NCI-H2107 (cell line): ENCODE measurements at places on chromosomes 4 and X.

DNA sequence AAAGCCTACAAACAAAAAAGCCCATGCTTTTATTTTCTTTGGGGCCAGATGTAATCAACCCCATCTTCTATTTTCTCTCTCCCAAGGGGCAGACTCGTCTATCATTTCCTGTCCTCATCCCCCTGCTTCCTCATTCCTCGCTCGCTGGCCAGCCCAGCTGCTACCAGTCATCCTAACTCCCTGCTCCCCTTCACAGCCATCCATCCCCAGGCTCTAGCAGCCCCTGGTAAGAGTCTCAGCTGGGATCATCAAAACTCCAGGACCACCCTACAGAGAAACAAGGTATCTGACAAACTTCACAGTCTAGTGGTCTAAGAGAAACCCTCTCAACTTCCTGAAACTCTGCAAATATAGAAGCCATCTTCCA lies 23.6 kb downstream of the SH3KBP1 start:
- no peak for DNase-seq

DNA sequence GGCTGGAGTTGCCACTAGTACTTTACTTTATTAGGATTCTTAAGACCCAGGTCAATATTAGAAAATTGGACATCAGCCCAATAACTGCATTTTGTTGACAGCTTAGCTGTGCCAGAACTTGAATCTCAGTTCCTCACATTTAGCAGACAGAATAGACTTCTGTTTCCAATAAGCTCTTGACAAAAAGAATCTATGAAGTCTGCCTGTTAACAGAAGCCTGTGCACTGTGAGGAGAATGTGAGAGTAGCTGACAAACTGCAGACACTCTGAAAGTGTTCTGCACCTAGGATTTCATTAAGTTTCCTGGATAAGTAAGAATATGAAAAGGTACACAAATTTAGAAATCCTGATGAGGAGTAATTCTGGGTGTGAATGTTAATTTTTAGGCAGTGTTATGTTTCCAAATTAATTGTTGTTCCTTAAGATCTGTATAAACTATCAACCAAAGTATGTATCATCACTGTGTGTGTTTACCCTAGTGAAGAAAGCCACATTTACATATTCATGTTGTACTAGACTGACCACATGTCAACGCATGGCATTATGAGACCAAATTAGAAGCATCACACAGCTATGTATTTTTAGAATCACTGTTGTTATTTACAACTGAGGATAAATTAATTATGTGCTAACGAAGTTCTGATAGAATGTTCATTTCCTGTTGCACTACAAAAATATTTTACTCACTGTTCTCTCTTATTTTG lies 756.4 kb upstream of the IGFBP7 start:
- no peak for DNase-seq

- DNase-seq, result no peak
These were observed 20.9 kb upstream of the MTM1 start for GRCh38 chrX:150547375-150548115.

GRCh38 chr4:93065790-93066189 lies 762.0 kb downstream of the GRID2 start:
- DNase-seq, result no peak

DNA sequence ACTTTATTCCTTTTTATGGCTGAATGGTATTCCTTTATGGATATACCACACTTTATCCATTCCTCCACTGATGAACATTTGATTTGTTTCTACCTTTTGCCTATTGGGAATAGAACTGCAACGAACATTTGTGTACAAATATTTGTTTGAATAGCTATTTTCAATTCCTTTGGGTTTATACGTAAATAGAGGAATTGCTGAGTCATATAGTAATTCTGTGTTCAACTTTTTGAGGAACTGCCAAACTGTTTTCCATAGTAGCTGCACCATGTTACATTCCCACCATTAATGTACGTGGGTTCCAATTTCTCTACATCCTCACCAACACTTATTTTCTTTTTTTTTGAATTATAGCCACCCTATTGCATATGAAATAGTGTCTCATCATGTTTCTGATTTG lies 156.5 kb upstream of the ATP6AP2 start:
- no peak for DNase-seq

GRCh38 chr4:53587135-53587534 lies 4.2 kb downstream of the LNX1 start:
- DNase-seq, result no peak

GRCh38 chrX:151736685-151737084 lies 2.1 kb downstream of the CNGA2 start:
- no peak for DNase-seq

GRCh38 chr4:10047967-10048366 lies 26.7 kb upstream of the SLC2A9 start:
- DNase-seq, result no peak
